Stimulated activated CD8-positive, alpha-beta memory T cell treated with anti-CD3 and anti-CD28 coated beads, Interleukin-4, amount 100 ng/mL, for 1 hour (primary cell): ENCODE measurements at places on chromosomes 16 and 17.
A peak's percentile ranks its signal among the peaks of the same experiment; 100 is the strongest.

DNA sequence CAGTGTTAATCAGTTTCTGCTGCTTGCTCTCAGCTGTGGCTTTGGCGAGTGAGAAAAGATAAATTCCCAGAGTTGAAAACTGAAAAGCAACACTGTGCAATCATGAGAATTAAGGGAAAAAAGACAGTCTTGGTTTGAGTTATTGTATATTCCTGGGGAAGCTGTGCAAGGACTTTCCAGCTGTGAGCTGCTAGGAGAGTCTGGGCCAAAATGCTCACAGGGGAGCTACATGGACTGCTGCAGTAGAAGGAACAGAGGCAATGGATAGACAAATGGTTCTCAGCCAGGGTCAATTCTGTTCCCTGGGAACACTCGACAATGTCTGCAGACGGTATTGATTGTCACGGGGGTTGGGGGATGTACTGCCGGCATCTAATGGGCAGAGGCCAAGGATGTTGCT is 102.0 kb upstream of the ADAMTS18 start:
- no peak for DNase-seq

DNA sequence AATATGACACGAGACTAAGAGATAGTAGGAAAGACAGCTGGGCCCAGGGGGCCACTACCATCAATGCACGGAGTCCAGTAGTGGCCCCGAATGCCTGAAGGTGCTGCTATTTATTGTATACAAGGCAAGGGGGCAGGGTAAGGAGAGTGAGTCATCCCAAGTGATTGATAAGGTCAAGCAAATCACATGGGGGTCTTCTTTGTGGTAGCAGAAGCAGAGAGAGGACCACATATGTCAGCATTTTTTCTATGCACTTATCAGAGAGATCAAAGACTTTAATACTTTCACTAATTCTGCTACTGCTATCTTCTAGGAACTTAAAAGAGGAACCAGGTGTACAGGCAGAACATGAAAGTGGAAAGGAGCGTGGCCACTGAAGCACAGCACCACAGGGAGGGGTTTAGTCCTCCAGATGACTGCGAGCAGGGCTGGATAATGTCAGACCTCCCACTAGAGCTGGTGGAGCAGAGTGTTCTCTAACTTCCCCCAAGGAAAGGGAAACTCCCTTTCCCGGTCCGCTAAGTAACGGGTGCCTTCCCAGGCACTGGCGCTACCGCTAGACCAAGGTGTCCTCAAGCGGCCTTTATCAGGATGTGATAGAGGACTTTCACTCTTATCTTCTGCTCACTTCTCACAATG is 26.4 kb upstream of the ARL4D start:
- no peak for DNase-seq

GRCh38 chr17:36742267-36743000 is 141.1 kb downstream of the MRM1 start:
- no peak for DNase-seq

GRCh38 chr16:4176906-4177417 is 60.7 kb upstream of the ADCY9 start:
- DNase-seq: no peak

DNA sequence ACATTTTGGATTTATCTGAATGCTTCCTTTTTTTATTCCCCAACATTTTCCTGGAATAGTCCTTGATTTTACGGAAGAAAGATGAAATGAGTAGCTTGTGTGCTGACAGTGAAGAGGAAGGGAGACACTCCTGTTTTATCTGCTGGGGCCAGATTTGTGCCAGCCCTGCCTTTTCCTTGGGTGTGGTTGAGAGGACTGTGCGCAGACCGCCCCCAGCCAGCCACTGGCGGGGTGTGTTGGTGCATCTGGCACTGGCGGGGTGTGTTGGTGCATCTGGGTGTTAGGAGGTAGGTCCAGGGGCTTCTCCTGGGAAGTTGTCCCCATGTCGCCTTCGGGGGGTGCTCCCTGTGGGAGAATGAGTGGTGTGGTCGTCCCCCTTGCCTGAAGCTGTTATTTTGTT is 39.5 kb downstream of the RAP1GAP2 start:
- DNase-seq: no peak

DNA sequence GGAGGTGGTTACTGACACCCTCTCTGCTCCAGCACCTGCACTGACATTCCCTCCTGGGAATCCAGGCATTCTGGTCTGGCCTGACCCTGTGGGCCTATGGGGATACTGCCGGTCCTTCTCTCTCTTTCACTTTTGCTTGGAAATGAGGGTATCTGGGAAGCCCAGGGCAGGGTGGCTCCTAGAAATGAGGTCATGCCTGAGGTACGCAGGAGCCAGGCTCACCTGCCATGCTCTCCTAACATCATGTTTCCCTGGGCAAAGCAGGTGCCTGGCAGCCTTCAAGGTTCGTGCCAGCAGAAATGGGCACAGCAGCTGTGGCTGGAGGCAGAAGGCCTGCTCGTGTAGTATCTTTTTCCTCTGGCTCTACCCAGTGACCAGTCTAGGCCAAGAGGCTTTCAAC is 3.3 kb downstream of the ITGA3 start:
- DNase-seq: no peak

- peak; percentile 11 for DNase-seq
These were observed 16.1 kb downstream of the G6PC3 start for GRCh38 chr17:44086364-44087311.
